IPS DF 19.7 (cell line): ENCODE measurements at places on chromosomes 12 and 14.

DNA sequence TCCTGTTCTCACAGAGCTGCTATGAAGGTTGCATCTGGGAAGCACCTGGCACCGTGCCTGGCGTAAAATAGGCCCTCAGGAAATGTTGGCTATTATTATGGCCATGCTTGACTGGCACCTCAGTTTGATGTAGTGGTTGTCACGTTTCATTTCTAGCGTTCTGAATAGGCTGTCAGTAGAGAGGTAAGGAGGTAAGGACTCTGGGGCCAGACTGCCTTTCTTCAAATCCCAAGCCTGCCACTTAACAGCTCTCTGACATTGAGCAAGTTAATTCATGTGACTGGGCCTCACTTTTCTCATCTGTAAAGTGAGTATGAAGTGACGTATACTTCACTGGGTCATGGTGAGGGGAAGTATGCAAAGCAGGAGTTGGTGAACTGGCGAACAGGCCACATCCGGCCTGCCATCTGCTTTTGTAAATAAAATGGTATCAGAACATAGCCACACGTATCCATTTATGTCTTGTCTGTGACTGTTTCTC is 196.2 kb downstream of the CACNA1C start:
- no peak for DNase-seq

DNA sequence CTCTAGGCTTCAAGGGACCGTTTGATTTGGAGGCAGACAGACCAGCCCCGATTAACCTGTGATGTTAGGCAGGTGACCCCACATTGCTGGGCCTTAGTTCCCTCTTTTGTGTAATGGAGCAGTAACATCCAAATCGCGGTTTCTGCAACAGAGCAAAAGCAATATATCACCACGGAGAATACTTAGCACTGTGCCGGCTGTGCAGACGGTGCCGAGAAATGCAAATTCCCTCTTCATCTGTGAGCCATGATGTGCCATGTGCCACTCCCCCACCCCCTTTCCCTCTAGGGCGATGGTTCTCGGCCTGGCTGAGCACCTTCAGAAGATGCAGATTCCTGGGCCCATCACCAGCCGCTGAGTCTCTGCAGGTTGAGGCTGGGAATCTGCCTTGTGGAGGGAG is 10.9 kb downstream of the BCL7A start:
- DNase-seq: no peak

- DNase-seq: no peak
Measured at GRCh38 chr14:53491256-53491883, 338.2 kb upstream of the DDHD1 start.

DNA sequence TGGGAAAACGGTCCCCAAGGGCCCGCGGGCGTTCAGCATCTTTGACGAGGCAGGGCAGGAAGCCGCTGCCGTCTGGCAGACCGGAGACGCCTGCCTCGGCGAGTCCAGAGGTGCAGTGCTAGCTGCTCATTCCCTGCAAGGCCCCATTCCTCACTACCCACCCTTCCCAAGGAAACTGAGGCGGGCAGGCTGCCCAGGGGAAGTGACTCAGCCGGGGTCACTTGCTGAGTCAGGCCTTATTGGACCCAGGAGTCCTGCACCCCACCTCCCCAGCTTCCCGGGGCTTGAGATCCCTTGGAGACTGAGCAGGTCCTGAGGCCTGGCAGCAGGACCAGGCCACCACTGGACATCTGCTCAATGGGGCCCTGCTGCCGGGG is 3.7 kb downstream of the SH2B3 start:
- DNase-seq: no peak

GRCh38 chr12:2623472-2623871 is 171.3 kb upstream of the FKBP4 start:
- no peak for DNase-seq
